Thoracic aorta (tissue), 2 donors: ENCODE measurements at places on chromosomes 4 and X.

- DNase-seq = no peak
These were observed 95.2 kb upstream of the RPS6KA3 start for GRCh38 chrX:20361890-20362262.

GRCh38 chr4:77082886-77083608, 7.3 kb upstream of the CCNI start:
- DNase-seq = no peak

- no peak for DNase-seq
These were observed 14.6 kb downstream of the LETM1 start for GRCh38 chr4:1841201-1841886.

GRCh38 chrX:130561930-130562329, 160.1 kb downstream of the RBMX2 start:
- no peak for DNase-seq

GRCh38 chr4:120225527-120225926, 158.9 kb upstream of the MAD2L1 start:
- no peak for DNase-seq

GRCh38 chrX:37796805-37797204, 16.9 kb downstream of the CYBB start:
- no peak for DNase-seq

DNA sequence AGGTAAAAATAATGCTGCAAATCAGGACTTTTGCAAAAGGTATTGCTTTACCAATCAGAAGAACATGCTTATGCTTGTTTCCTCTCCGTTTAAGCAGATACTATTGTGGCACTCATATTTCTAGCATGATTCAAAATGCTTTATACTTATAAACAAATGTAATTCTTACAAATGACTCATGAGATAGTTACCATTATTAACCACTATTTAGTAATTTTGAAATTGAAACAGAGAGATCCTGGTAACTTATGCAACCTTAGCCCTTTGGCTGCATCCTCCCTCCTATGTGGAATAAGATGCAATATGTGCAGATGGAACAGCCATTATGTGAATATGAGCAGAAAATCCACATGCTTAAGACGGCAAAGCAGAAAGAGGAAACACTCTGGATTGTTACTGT, 164.7 kb downstream of the PCDH18 start:
- no peak for DNase-seq

DNA sequence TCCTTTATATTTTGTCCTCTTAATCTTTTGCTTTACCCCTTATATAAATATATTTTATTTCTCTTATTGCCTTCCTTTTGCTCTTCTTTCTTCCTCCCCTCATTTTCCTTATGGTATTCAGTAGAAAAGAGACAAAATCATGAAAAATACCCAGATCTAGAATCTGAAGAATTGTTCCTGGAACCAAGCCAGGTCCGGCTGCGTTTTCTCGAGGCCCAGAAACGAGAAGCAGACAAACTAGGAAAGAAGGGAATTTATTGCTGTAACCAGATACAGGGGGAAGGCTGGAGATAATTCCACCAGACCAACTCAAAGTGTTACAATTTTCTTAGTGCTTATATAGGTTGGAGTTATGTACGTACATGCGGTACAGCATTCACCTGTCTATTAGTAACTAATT, 328.7 kb downstream of the GABRG1 start:
- no peak for DNase-seq

DNA sequence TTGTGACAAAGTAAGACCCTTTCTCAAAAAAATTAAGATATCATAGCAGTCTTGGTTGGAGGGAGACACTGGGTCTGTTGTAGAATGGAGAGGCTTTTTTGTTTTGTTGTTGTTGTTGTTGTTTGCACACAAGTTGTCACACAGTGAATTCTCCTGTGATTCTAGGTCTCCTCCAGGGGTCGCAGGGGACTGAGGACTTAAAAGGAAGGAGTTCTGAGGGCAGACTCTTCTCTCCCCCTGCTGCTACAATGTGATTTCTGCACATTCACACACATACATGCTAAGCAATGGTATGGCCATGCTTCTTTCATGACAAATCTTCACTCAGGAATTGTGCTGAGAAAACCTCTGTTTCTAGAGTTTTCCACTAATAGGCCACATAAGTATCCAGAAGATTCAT, 71.1 kb downstream of the ZNF732 start:
- no peak for DNase-seq

DNA sequence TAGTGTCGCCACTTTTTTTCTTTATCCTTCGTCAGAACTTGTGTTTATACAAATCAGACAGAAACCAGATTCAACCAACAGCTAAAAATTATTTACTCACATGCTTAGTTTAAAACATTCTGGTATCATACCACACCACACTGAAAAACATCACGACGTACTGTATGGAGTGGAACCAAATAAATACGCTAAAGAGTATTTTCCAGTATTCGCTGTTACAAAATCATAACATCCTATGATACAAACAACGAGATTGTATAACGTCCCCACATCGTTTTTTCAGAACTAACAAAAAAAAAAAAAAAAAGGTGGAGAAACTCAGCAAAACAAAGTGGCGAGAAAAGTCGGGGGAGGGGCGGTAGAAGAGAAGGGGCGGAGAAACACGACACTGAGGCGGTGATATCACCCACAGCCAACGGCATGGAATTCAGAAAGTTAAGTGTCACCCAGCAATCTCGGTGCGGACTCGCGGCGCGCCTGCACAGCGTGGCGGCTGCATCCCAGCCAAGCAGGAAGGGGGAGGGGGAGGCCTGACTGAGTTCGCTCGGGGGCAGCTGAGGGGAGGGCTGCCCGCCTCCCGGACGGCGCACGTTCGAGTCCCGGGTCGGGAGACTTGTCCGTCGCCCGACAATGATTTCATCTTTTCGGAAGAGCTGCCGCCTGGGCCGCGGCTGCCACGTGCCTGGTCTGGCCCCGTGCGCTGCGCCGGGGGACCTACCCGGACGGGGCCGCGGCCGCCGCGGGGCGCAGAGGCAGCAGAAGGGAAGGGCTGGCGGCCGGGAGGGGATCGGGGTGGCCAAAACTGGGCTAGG, 920 bp downstream of the SETD7 start:
- peak; percentile 64 for DNase-seq

DNA sequence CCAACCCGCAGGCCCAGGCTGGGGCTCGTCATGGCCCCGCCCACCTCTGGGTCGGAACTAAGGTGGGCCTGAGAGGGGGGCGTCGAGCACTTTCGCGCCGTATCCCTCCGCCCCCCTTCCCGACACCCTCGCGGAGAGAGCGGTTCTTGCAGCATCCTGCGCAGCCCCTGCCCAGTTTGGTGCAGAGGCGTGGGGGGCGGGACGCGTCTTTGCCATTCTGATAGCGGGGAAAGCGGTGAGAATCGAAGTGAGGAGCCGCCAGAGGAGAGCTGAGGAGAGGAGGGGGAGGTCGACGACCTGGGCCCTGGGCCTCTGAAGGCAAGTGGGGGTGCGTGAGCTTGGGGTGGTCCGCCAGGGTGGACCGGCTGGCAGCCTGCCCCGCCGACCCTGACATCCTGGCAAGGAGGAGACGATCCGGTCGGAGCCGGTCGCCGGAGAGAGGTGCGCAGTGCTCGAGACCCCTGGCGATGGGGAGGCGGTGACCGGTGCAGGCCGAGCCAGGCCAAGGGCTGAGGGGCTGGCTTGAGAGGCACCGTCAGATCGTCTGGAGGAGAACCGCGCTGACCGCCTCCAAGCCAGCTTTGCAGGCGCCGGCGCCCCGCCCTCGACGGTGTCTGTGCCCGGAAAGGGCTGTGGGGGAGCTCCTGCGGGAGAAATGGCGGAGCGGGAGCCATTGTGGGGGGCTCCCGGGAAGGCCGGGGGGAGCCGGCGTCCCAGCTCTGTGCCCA, 25.5 kb downstream of the GPRASP3 start:
- DNase-seq = no peak

DNA sequence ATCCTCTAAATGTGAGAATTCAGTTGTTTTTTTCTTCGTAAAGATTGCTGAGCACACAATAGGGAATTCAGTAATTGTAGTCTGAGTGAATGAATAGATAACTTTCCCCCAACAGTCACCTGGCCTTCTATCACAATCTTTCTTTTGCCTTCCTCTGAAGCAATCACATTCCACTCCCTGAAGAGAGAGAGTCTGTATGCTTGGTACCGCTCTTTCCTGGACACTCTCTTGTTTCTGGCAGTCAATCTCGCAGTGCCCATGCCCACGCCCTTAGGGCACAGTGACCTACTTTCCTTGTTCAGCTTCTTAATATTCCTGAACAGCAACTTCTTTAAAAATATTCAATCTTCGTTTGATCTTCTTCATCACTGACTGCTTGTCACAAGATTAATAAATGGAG, 255.9 kb downstream of the ADAMTS3 start:
- DNase-seq = no peak

GRCh38 chrX:135191838-135192237, 20.6 kb upstream of the CT55 start:
- DNase-seq = no peak

DNA sequence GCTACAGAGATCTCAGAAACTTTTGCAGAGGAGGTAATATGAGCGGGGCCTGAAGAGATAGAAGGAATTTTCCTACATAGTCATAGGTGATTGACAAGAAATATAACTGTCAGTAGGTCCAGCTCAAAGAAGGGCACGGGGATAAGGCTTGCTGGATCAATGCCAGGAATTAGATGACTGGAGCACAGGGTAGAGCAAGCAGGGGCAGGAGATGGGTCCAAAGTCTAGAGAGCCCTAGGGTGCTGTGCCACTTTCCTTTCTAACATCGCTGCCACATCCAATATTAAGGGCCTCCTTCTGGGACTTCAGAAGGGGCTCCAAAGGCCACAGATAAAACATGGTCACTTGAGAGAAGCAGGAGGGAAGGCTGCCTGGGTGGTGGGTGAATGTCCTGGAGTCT, 402.2 kb downstream of the MID1IP1 start:
- DNase-seq = no peak

DNA sequence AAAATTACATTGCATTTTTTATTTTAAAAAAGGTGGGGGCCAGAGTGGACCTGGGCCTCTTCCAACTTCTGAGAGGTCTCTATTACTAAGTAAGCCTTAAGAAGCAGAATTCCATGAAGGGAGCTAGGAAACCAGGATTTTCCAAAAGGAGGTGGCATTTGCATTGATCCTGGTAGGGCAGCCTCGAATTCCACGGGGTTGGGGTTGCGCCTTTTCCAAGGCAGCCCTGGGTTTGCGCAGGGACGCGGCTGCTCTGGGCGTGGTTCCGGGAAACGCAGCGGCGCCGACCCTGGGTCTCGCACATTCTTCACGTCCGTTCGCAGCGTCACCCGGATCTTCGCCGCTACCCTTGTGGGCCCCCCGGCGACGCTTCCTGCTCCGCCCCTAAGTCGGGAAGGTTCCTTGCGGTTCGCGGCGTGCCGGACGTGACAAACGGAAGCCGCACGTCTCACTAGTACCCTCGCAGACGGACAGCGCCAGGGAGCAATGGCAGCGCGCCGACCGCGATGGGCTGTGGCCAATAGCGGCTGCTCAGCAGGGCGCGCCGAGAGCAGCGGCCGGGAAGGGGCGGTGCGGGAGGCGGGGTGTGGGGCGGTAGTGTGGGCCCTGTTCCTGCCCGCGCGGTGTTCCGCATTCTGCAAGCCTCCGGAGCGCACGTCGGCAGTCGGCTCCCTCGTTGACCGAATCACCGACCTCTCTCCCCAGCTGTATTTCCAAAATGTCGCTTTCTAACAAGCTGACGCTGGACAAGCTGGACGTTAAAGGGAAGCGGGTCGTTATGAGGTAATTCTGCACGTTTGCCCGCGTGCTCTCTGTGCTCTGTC, at the start of gene PGK1:
Gene PGK1 (plus strand): TSS at position 626 of the 824 bp plus-strand sequence. CDS start 93 bp downstream, at position 719.
- DNase-seq = peak; percentile 71

DNA sequence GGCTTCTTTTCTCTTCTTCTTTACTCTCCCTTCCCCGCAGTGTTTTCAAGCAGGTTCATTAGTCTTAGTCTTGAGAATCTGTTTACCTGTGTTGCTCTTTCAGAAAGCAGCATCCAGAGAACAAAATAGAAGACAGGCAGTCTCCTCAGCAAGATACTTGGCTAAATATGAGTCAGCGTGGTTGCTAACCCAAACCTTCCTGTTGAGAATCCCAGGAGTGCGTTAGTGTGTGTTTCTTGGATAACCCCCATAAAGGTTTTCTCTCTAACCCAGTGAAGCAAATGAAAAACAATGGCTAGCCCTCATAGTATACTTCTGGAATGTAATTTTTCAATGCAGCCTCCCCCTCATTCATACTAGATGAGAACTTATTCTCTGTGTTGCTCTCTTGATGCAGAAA, 41.1 kb downstream of the BMPR1B start:
- no peak for DNase-seq

DNA sequence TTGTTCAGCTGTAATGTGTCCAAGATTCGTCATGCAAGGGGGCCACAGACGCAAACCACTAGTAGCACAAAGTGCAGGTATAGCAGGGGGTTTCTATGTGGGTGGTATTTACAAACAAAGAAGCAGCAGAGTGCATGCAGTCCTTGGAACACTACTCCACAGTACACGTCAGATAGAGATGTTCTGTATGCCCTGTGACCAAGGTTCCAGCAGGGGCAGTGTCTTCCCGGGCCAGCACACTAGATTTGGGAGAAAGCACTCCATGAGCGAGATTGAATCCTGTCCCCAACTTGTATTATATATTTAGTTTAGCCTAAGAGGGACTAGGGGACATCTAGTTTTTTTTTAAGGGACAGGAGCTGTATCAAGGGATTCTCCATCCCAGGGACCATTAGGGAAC, 54.4 kb upstream of the ESX1 start:
- DNase-seq = no peak
